H1 (cell line): ENCODE measurements at places on chromosomes 5 and 9. TPM values are rescaled to one million over a fixed set of nuclear protein-coding genes. Genes with fewer than 3 reads are reported as not detected.

The IFNB1 gene
- total RNA-seq: not detected in 2 replicates

The FBXW11 gene
- total RNA-seq: 75.6 and 77.2 TPM in 2 replicates

The SMIM33 gene
- not detected in 2 replicates for total RNA-seq

DNA sequence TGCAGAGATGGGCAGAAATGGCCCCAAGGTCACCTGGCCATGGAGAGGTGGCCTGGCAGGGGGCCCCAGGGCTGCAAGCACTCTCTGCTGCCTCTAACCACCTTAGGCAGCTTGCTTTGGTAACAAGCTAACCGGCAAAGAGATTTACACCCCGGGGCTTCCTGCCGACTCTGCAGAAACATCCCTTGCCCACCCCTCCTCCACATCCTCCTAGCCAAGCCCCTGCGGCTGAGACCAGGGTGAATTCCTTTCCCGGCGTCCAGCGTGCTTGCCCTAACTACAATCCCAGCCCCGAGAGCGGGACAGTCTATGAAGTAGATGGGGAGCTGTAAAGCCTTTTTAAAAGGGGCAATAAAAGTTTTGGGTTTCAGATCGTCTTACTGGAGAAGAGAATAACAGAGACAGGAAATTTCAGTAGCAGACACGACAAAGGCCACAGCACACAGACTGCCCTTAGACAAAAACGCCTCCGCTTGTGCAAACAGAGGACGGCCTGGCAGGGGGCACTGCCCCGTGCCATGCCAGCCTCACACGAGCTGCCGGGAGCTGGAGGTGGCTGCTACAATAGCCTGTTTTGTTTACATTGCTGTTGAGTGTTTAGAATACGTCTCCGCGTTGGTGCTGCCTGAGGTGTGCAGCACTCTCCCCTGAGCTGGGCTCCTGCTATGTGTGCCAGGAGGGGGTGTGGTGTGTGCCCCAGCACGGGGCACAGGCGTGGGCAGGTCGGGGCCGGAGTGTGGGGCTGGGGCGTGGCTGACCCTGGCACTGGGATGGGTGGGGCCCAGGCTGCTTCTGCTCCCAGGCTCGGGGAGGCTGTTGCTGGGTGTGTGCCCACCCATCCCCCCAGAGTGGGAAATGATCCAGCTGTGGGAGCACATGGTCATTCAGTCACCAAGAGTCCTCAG is 15.3 kb downstream of the MYMK start:
- DNase-seq: no peak

DNA sequence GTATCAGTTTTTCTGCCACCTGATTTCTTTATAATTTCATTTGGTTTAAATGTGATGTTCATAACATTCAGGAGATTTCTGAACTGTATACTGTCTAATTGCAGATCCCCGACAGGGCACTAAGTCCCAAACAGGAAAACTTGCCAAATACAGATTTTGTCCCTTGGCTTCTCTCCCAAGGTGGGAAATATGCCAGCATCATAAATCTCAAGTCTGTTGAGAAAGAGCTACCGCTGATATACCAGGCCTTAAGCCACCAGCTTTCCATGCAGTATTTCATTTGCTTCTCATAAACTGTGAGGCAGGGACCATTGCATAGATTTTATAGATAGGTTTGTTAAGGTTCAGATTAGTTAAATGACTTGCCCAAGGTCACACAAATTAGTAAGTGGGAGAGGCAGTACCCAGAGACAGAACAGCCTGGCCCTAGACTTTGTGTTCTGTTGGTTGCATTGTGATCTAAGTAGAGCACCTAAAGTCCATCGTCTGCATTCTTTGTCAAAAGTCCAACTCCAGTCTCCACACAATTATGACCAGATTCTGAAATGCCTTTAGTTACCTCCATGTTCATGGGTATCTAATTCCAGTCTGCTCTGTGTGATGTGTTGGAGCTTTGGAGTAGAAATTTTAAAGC is 16.2 kb downstream of the GPR21 start:
- DNase-seq: no peak

- no peak for DNase-seq
Observed at GRCh38 chr9:133658442-133659431, 22.6 kb downstream of the DBH start.
